ENCODE measurements at places on chromosomes 5 and 9.

DNA sequence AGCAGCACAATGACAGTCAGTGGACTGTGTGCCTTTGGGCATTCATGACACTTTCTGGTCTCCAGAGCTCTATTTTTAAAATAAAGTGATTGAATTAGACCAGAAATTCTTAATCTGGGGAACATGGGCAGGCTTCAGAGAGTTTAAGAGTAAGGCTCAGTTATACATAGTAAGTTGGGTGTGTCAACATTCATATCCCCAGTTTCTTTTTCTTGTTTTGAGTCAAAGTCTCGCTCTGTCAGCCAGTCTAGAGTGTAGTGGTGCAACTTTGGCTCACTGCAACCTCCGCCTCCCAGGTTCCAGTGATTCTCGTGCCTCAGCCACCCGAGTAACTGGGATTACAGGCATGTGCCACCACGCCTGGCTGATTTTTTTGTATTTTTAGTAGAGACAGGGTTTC, 13.7 kb upstream of the KIF4B start:
- no peak for DNase-seq

GRCh38 chr5:112906637-112907036, 15.4 kb downstream of the REEP5 start:
- no peak for DNase-seq

GRCh38 chr5:168755548-168756093, 176.5 kb upstream of the PANK3 start:
- DNase-seq: no peak

- no peak for DNase-seq
Observed at GRCh38 chr9:136667940-136668760, 5.4 kb downstream of the EGFL7 start.

DNA sequence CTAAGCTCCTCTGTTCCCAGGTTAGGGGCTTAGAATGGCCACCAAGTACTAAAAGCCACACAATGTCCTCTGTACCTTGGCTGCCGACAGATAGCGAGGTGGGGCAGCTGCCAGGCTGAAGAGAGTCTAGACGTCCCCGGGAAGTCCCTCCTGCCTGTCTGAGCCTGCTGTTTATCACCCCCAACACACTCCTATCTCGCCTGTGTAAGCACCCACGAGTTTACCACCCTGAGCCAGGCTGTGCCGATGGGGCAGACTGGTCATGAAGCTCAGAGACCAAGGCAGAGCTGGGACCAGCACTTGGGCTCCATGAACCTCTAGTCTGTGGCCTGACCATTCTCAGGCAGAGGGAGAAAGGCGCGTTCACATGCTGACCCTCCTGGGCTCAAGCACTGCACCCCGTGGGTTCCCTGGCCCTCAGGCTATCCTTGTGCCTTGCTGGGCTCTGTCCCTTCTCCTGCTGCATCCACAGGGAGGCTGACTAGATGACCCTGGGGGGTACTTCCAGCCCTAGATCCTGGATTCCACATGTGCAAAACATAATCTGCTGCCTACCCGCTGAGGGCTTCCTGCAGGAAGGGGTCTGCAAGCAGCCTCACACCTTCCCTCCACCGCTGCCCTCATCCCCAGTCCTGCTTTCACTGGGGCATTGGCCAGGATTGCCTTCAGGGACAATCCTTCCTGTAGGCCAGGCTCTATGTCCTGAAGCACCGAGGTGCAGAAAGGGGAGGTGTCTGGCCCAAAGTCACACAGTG, 18.6 kb upstream of the SLC25A51 start:
- no peak for DNase-seq

- DNase-seq: no peak
Observed at GRCh38 chr5:79831381-79832309, 142.0 kb downstream of the CMYA5 start.

DNA sequence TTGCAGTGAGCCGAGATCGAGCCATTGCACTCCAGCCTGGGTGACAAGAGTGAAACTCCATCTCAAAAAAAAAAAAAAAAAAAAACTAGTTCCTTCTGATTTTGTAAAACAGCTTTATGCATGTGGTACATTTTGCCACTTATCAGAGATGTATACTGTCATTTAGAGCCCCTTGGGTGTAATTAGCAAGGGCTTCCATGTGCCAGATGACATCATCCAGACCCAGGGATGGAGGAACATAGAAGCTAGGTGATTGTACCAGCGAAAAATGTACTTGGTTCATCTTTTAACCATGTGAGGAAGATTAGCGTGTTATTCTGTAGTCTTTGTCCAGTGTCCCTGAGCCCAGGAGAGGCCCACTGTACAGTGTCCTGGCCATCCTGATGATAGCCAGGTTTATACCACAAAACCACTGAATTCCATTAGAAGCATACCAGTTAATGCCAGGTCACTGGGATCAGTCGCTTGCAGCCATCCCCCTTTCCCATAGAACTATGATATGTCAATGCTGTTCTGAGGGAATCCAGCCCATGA, 239.3 kb upstream of the SGCD start:
- no peak for DNase-seq

DNA sequence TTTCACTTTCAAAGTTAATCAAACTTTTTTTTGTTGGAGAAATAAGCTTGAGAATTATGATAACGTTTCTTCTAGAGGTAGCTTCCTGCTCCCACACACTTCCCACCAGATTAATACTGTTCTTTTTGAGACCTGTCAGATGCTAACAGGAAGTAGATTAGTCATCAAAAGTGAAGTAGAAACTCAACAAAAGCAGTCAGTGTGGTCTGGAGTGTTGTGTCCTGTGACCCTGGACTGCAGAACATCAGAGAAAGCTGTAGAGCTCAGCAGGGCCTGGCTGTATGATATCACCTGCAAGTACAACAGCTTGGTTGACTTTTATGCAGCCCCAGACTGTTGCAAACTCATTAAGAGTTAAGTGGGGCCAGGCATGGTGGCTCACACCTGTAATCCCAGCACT, 495.7 kb upstream of the CYLC2 start:
- no peak for DNase-seq

DNA sequence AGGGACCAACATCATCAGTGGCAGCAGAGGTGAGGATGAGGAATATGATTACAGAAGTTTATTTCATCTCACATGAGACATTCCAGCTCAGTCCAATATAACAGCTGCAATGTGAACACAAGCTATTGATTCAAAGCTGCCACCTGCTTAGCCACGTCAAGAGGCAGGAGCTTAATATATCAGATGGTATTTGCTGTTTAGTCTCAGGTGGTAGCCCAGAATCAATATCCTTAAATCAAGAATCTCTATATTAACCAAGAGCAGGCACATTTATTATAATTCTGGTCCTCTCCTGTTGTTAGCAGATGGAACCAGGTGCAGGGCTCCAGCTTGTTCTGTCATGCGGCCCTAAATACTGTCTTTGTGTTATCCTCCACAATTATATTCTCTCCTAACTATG, 431.6 kb downstream of the ICE1 start:
- DNase-seq: no peak

DNA sequence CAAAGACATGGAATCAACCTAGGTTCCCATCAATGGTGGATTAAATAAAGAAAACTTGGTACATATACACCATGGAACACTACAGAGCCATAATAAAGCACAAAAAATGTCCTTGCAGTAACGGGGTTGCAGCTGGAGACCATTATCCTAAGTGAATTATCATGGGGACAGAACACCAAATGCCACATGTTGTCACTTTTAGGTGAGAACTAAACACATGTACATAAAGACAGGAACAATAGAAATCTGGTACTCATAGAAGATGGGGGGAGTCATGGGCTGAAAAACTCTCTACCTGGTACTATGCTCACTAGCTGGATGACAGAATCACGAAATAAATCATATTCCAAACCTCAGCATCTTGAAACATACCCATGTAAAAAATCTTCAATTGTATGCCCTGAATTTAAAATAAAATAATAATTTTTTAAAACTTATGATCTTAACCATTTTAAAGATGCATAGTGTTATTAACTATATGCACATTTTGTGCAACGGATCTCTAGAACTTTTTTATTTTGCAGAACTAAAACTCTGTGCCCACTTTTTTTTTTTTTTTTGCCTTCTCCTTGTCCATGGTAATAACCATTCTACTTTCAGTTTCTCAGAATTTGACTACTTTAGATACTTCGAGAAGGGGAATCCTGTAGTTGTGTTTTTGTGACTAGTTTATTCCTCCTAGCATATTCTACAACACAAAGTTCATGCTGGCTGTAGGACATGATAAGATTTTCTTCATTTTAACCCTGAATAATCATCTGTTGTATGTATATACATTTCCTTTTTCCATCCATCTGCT, 1081.6 kb upstream of the ACO1 start:
- DNase-seq: no peak

GRCh38 chr5:127223256-127223974, 67.2 kb upstream of the MEGF10 start:
- DNase-seq: no peak

GRCh38 chr5:56264417-56265025, 31.4 kb upstream of the ANKRD55 start:
- DNase-seq: peak; percentile 75

DNA sequence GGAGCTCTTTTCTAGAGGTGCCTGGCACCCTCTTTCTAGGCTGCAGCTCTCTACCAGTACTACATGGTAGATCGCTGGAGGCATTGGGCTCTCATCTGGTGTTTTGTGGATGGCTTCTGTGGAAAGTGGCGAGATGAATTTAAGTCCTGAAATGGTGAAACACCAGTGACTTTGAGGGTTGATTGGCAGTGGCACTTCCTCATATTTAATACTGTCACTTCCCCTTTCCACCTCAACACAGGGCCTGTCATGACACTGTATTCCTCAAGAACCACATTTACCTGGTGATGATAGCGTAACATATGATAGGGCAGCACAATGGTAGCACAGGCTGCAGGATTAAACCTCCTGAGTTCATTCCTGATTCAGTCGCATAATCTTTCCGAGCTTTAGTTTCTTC, 132.1 kb downstream of the KDM4C start:
- no peak for DNase-seq

DNA sequence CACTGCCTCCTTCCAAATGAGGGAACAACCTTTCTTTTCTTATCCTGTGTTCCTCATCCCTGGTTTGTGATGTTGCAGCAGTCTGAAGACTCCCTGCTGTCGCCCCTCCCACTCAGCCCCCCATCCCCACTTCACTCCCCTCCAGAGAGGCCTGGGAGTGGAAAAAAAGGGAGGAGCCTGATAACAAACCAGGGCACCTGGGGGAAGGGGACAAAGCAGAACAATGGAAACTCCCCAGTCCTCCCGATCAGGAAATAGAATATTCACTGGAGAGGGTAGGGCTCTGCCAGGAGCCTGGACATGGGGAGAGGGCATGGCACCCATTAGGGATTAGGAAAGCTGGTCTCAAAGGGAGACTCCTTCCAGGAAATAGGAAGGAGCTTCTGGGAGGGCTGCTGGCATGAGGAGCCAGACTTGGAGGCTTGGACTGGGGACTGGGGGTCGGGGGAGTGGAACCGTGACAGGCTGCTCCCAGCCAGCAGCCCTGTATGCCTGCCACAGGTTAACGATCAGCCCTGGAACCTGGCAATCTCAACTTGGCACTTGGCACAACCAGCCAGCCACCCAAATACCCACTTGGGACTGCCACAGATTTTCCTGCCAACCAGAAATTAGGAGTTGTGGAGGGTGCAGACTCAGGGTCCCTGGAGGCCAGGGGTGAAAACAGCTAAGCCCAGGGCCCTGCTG, 20.0 kb downstream of the PCDH1 start:
- no peak for DNase-seq

DNA sequence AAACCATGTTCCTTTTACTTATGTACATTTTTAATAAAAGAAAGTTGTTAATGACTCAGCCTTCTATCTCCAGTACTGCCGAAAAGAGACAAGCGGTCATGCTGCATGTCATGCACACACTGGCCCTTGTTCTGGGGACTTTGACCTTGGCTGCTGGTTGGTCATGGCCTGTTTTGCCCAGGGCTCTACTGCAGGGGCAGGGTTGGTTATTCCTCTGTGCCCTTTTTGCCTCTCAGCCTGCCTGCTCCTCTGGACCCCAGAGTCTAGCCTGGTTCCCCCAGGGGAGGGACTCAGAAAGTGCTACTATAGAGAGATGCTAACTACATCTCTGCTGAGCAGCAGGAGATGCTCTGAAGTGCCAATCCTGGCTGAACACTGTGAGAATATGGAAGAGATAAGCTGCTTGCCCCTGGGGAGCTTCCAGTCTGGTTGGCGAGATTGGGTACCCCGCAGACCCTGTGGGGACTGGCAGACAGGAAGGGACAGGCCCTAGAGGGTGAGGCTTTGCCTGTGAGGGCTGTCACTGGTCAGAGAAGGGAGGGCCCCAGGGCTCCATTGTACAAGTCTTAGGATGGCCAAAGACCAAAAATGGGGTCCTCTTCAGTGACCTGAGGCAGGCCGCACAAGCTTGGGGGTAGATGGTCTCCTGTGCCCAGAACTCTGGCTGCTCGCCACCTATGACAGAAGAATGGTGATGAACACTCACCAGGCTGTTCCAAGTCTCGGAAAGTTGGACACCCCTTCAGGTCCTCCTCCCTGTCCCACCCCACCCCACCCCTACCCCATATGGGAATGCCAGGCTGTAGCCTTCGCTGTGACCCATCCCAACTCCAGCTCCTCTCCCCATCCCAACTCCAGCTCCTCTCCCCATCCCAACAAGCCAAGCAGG, 14.3 kb downstream of the IRF1 start:
- DNase-seq: no peak

- DNase-seq: no peak
Observed at GRCh38 chr5:178532666-178533065, 57.5 kb downstream of the COL23A1 start.
